ENCODE measurements at places on chromosomes 13 and 19.

DNA sequence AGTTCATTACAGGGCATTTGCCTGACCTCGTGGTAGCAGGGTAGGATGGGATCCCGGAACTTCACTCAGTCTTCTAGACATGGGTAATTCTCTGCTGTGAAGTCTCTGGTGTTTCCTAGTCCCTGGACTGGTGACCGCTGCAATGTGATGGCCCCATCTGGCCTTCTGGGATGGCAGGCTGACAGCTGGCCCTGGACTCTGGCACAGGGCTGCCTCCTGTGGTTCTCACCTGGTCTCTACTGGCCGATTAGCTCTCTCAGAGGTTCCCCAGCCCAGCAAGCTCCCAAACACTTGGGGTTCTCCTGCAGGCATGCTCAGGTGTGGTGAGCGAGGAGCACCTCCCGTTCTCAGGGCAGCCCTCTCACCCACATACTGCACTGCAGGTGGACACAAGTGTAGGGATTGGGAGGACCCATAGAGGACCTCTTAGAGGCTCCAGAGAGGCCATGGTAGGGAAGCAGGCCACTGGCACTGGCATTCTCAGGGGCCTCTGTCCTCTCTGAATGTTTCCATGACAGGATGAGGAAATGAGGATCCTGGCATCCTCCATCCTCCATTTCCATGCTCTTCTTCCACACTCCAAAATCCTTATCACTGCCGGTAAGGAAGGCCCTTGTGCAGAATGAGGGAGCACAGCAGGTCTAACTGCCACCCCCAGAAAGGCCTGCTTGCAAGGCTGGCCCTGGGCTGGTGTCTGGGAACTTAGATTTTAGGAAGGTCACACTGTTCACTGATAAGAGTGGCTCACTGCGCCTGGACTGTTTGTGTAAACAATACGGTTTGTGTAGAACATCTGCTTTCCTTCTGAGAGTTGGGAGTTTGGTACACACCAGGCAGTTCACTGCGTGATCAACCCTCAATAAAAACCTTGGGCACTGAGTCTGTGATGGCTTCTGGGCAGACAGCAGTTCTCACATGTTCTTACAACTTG, 31.5 kb upstream of the FARP1 start:
- no peak for DNase-seq

GRCh38 chr19:6313398-6313969, 19.9 kb downstream of the ACER1 start:
- DNase-seq: no peak

DNA sequence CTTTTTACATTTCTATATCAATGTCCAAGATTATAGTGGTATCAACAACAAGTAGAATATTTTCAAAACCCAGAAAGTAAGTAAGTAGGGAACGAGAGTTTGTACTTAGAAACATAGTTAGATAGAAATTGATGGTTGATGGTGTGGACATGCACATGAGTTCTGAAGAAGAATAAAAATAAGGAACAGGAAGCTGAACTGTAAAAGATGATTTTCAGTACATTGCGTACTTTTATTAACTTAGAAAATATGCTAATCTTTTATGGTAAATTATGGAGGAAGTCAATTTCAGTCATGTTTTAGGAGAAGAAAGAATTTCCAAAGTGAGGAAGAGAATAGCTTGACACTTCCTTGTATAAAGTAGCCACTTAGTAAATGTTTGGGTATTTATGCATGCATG, 12.3 kb upstream of the GPR18 start:
- DNase-seq: no peak

- DNase-seq: no peak
These were observed 502.3 kb downstream of the TBC1D4 start for GRCh38 chr13:74979703-74980102.

DNA sequence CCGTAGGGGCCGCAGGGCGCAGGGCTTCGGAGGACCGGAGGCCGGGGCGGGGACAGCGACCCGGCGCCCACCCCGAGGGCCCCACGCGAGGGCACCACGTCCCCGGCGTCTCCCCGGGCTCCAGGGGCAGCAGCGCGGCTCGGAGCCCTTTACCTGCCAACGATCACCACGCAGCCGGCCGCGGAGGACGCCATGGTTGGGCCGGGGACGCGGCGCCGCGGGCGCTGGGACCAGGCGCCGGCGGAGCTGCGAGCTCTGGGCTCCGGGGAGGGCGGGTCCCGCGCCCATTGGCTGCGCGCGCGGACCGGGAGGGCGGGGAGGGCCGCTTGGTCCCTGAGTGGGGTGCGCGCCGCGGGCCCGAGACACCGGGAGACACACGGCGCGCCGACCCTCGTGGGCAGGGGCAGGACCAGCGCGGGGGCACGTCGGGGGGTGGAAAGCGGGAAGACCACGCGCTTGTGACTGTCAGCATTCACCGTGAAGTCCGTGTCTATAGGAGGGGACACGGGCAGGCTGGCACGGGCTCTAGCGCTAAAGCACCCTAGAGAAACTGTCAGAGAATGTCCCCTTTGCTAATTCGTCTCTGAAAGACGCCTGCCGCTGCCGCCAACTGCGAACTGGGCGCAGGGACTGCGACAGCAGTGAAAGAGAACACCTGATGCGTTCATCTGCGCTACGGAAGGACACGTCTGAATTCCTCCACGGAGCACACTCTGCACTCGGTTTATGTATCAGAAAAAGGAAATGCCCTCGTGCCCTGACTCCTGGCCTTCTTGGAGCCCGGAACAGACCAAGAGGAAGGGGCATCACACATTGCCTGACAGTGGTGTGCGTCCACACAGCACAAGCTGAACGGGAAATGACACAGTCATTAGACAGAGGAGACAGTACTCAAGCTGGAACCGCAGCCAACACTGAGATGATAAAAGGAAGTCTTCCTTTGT, at the start of gene CRYL1:
Gene CRYL1 (minus strand): TSS at position 257 of the 944 bp plus-strand sequence. CDS start 63 bp downstream, at position 194.
- DNase-seq: peak; percentile 81

DNA sequence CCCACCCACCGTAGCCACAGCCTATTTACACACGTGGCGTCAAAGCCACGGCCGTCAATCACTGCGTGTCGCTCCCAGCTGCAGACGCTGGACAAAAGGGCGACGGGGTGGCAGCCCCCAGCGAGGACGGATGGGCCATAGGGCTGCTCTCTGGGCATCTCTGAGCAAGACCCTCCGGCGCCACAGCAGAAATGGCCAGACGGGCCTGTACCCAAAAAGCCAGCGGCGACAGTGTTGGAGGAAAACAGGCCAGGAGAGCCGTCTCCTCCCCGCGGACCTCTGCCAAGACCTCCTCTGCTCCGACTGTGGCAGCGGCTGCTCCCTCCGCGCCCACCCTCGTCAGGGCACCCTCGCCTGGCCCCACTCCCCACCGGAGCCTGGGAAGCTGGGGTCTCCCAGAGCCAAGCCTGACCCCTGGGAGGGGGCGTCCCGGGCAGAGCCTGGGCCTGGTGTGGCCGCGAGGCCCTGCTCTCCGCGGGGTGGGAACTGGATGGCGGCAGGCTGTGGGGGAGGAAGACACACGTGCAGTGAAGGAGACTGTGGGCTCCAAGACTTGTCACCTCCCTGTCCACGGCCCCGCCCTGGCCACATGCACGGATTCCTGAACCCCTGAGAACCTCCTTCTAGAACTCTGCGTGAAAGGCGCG, 2.7 kb downstream of the C2CD4C start:
- DNase-seq: no peak

DNA sequence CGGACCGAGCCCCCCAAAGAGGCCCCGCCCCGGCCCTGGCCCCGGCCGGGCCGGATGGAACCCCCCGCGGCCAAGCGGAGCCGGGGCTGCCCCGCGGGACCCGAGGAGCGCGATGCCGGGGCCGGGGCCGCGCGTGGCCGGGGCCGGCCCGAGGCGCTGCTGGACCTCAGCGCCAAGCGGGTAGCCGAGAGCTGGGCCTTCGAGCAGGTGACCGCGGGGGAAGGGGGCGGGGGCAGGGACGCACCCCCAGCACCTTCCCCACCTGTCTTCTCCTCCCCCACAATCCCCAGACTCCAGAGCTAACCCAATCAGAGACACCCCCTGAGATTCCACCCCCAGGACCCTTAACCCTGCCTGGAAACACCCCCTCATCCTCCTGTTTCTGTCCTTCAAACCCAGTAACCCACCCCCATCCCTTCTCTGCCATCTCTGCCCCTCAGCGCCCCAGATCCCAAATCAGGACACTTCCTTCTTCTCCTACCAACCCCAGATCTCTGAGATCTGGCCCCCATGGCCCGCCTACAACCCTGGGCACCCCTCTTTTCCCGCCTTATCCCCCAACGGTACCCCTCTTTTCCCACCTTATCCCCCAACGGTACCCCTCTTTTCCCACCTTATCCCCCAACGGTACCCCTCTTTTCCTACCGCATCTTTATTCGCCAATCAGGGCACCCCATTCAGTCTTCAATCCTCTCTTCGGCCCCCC, 505 bp downstream of the ZSWIM4 start:
- no peak for DNase-seq

DNA sequence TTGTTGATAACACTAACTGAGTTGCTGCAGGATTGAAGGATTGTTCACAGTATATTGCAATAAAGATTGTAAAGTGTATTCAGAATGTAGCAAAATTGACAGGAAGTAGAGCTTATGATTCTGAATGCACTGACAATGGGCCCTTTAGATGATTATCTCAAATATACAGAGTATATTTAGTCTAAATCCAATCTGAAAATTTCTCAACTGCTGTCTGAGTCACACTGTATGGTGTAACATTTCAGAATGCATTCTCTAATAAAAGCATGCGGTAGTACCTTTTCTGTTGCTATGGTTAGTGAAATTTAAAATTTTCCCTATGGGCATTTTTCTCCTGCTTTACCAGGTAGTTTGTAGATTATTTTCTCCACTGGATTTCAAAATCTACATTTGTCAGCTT, 365.2 kb downstream of the PCDH17 start:
- no peak for DNase-seq

DNA sequence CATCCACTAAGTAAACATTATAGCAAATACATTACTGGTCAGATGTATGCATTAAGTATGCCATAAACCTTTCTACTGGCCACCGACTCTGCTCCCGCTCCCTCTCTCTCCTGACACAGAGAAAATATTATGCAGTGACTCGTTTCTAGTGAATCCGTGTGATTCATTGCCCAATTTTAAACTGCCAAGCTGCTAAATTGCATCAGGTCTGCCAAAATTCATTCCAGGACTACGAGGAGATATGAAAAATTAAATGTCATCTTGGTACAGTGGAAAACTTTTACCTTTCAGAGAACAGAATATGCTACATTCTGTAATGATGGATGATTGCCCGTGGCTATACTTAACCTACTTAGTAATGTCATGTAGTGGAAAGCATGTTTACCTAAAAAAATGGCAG, 368.8 kb upstream of the TSHZ3 start:
- DNase-seq: no peak

DNA sequence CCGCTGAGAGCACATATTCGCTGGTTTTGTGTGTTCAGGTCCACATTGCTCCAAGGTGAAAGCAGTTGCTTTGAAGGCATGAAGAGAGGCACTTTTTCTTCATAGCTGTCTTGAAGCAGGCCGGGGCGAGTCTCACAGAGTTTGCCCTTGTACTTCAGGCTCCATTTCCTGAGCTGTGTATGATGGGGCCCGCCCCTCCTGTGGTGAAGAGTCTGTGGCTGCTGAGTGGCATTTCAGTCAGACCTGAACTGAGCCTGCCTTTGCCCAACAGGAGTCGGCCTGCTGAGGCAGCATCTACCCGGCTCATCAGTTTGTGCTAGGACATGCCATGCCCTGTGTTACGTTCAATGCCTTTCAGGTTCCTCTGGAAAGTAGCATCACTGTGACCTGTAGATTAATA, 44.4 kb upstream of the C1QTNF9 start:
- DNase-seq: peak; percentile 59

- no peak for DNase-seq
These were observed 3.4 kb downstream of the NRTN start for GRCh38 chr19:5808120-5808816.

- DNase-seq: no peak
These were observed 1586.4 kb upstream of the SPRY2 start for GRCh38 chr13:81927347-81927746.

DNA sequence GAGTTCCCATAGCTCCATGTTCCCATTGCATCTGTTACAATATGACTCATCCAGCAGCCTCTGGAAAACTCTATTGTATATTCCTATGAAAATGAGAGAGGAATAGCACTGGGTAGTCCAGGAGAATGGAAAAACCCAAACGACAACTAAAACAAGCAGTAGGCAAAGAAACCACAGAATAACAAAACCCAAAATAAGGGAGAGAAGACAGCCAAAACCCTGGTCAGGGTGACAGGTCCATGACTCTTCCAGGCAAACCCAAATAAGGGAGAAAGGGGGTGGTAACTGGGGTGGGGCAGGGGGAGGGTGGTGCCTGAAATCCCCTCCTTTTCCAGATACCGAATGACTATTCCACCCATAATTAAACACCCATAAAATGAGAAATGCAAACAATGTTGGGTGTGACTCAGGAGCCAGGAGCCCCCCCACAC, 4.0 kb upstream of the ZNF8 start:
- DNase-seq: no peak

- no peak for DNase-seq
These were observed 1498.4 kb downstream of the EFNB2 start for GRCh38 chr13:105037110-105037509.

GRCh38 chr19:5563935-5564612, 3.7 kb downstream of the TINCR start:
- DNase-seq: no peak

- DNase-seq: no peak
These were observed 8.4 kb upstream of the VSTM2B start for GRCh38 chr19:29517412-29517811.

DNA sequence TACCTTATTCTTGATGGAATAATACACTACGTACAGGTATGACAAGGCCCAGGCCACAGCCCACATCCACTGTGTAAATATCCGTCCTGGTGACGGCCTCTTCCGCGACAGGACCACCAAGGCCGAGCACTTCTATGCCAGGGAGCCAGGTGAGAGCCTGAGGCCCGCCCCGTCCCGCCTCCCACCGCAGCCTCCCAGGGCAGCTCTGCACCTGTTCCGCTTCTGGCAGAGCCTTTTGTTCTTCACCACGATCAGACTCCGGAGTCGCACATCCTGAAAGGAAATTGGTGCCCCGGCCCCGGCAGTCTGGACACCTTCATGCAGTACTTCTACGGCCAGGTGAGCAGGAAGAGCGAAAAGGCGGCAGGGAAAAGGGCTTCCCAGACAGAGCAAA, 10.6 kb upstream of the ZNF358 start:
- no peak for DNase-seq

DNA sequence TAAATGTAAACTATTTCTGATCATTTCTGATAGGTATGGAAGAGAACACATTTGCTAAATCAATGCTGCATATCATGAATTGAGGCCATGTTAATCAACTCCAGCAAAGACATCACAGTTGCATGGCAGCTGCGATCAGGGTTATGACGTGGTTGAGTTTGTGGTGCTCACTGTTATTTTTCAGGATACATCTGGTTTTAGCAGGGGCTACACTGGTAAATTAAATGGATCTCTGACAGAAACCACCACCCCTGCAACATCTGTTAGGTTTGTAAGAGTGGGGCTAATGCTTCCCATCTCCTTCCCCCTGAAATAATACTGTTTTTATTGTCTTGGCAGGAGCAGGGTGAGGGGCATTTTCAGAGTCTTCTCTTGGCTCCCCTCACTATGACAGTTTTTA, 444.4 kb upstream of the ZNF507 start:
- no peak for DNase-seq

GRCh38 chr19:36819130-36819630, 19.0 kb downstream of the ZNF790 start:
- no peak for DNase-seq

- DNase-seq: no peak
These were observed 205.1 kb upstream of the SOX1 start for GRCh38 chr13:111861766-111862366.

GRCh38 chr19:18975869-18976268, 34.9 kb upstream of the HOMER3 start:
- no peak for DNase-seq

Measured in hematopoietic multipotent progenitor cell treated with erythropoietin and hydrocortisone succinate and interleukin-3 and kit ligand, for 6 days (in vitro differentiated cells).